ENCODE measurements at places on chromosomes 11 and 22.

- DNase-seq: peak; percentile 29
Observed at GRCh38 chr11:123195188-123196059, at the start of gene CLMP. Gene CLMP (minus strand): TSS chr11:123195248. CDS start chr11:123194940, 308 bp downstream.

- no peak for DNase-seq
Observed at GRCh38 chr11:44759743-44760476, 33.1 kb downstream of the TSPAN18 start.

DNA sequence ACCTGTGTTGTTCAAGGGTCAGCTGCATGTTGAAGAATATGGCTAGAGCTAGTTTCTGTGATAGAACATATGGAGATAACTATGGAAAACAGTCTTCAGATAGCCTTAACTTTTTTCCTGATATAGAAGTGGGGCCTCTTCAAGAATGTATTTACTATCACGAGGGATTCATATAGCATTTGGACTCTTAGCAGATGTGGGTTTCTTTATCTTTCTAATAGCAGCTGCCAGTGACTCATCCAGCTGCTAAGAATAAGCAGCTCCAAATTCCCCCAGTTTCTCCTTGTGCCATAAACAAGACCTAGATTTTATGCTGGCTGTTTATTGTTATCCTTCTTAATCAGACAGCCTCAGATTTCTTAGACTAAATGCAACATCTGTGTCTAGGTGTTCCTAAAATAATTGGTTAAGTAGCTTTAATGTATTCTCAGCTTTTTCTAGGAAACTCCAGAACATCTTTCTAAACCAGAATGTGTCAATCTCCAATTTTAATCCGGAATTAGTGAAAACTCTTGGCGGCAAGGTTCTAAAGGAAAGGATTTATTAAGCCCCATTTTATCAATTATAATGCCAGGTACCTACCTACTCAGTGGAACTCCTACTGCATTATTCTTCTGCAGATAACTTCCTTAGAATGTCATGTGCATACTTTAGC, 119.8 kb downstream of the CSTPP1 start:
- no peak for DNase-seq

DNA sequence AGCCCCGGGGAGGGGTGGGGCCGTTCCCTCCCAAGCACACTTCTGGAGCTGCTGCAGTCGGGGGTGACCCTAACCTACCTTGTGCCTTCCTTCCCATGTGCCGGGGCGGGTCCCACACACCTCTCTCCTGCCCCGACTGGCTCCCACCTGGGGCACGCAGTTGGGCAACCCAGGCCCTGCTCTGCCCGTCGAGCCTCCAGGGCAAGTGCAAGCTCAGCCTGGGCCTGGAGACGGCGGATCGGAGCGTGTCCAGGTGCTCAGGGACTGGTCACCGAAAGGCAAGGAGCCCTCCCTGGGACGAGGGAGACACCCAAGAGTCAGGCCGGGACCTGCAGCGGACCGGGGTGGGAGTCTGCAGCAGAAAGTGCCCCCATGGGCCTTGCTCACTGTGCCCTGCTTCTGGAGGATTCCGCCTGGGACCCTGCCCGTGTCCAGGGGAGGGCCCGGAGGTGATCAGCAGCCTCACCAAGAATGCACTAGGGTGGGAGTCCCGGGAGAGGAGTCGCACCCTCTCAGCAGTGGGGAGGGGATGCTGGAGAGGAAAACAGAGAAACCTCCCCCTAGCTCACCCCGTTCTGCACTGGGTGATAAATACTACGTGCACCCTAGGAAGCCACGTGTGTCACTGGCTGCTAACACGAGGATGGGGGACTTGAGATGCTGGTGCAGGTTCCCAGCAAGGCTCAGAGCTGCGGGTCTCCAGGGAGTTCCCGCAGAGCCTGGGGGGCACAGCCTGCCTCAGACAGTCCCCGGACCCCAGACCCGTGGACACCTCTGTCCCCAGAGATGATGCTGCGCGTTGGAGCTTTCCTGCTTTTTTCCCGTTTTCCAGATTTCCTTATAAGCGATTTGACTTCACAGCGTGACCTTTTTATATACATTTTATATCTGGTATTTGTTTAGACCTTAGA, 5.2 kb upstream of the GATD1 start:
- no peak for DNase-seq

GRCh38 chr22:49588739-49589138, 238.9 kb downstream of the BRD1 start:
- no peak for DNase-seq

DNA sequence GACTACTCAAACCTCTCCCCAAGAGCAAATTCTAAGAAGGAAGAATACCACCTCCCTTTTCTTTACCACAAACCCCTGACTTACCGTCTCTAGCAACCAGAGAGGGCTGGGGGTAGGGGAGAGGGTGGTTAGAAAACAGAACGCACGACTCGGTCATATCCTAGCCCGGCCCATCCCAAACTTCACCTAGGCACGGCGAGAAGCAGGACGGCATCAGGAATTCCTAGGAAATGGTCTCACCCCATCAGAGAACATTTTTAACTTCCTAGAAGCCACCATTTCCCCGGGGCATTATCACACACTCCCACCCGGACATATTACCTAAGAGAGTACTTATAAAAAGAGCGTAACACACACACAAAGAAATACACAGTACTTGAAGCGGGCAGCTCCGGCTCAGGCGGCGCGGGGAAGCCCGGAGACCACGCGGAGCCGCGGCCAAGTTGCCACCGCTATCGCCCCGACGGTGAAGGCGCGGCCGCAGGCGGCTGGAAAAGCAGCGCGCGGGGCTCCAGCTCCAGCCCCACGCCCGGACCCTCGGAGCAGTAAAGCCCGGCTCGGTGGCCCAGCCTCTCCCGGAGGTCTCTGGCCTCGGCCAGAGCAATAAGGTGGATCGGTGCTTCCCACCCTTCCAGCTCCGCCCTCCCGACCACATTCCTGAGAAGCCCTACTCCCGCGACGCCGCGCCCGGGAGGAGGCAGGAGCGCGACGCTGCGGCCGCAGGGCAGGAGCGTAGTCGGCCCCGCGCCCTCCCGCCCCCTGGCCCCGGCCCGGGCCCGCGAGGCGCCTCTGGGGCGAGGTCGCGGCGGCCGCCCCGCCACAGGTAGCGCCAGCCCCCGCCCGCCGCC, 878 bp downstream of the RRAS2 start:
- DNase-seq: peak; percentile 53

Data from activated naive CD4-positive, alpha-beta T cell treated with anti-CD3 and anti-CD28 coated beads, Interleukin-2, amount 10 ng/mL, durations not matched to agents 7 days and 5 days (primary cell).